ENCODE measurements at places on chromosomes 6 and 20.

GRCh38 chr20:17500271-17500670 lies 30.9 kb downstream of the BFSP1 start:
- no peak for DNase-seq

DNA sequence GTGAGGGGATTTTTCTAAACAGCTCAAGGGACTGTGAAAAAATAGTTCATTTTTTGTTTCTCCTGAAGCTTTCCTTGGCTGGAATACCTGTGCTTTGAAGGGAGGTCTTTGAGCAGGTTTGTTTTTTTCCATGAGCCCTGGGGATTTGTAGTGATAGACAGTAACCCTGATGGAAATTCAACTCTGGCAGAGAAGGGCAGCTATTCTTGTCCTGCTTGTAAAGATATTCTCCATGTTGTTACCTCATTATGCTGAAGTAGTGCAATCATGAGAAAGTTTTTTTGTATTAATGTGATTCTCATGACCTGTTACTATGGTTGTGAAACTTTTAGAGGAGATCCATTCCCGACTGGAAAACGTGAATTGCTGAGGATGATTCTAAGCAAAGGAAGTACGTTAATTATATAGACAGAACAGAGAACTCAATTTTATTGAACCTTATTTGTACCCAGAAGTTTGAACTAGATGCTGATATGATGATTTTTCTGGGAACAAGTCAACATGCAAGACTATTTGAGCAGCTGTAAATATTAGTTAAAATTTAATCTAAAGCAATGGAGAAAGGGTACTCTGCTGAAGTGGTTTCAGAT lies 12.5 kb downstream of the UTRN start:
- no peak for DNase-seq

GRCh38 chr6:20252311-20252710 lies 40.0 kb upstream of the MBOAT1 start:
- no peak for DNase-seq

DNA sequence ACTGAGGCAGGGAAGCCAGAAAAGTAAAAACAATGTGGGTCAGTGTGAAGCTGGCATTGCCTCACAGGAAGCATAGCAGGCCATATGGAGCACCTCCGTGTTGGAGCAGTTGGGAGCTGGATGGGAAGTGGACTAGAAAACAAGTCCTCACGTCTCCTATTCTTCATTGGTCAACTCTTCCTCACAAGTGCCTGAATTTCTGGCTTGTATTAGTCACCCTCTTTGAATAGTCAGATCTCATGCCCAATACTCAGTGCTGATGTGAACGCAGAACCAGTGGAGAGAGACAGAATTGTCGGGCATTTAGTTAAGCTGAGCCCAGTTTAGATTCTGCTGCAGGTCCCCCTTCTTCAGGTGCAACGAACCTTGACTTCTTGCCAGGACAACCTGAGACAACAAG lies 22.3 kb upstream of the RSPO3 start:
- no peak for DNase-seq

- no peak for DNase-seq
These were observed 798 bp downstream of the DSP start for GRCh38 chr6:7542065-7542873.

DNA sequence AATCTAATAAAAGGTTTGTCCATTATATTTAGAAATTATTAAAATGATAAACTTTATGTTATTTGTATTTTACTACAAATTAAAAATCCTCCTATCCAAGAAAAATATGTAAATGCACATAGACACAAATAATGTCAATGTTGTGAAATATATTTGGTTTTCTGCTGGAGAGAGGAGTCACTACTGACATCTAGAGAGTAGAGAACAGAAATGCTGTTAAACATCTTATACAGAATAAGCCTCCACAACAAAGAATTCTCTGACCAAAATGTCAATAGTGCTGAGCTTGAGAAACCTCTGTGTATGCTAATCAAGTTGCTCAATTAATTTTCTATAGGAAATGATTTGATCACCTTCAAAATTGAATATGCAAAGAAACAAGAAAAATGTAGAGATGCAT lies 12.4 kb downstream of the HTR1B start:
- no peak for DNase-seq

Data from stimulated activated CD4-positive, alpha-beta T cell treated with anti-CD3 and anti-CD28 coated beads, Interleukin-15, amount 100 ng/mL, for 1 hour (primary cell).